Activated CD4-positive, alpha-beta T cell treated with anti-CD3 and anti-CD28 coated beads, Interleukin-2, amount 50 U/mL, for 48 hours (primary cell): ENCODE measurements at places on chromosomes 6 and 20.

DNA sequence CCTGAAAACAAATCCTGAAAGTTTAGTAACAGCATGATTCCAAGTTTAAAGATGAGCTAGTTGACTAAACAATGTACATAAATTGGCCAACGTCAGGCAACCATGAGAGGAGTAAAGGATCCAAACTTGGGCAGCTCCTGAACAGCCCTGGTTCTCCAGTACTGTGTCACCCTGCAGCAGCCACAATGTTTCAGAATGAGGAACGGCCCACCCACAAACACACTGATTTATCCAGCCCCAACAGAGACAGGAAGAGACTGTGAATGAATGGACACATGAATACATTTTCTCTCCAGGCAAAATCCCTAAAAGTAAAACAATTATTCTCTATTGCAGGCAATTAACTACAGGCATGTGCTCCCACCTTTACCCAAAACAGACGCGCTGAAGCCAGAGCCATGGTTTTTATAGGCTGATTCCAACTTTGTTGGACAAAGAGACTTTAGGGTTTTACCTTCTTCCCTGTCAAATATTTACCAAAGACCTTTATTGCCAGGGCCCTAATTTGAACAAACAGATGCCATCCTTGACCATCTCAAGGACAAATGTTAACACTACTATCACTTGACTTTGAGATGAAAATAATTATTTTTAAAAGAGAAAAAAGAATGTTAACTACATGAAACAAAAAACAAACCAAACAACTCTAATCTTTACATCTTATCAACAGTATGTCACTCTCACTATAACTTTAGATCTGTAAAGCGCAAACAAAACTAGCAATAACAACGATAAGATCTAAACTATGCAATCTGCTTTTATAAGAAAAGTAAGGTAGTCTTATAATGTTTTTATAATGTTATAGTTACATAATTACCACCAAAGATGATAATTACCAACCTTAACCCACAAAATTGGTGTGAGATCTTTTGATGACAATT lies 22.9 kb downstream of the CNKSR3 start:
- DNase-seq = no peak

DNA sequence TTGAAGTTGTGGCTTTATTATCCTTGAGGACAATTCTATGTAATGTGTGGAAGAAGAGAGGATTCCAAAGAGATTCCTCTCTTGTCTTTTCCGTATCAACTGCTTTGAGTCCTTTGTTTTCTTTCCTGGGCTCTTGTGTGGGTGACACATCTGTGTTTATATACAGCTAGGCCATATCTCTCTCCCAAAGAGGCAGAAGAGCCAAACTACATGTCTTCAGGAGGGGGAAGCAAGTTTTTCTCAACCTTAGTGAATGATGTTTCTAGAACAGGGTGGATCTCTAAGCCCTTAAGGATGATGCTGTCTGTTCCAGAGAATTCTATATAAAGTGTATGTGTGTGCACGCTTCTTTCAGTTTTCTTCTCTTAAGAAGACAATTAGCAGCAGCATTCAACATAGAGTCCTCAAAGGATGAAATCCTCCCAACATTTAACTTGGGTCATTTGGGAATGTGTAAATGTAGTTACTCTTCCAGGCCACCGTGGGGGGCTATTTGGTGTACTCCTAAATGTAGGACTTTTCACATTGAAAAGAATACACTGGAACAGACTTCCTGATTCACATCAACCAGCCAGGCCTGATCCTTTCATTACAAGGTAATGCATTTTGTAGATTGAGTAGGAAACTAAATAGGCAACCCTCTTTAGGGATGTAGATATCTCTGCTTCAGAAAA lies 92.8 kb upstream of the EEF1E1 start:
- DNase-seq = no peak

GRCh38 chr20:35568645-35569044 lies 26.8 kb downstream of the ERGIC3 start:
- DNase-seq = no peak

GRCh38 chr6:96059586-96059985 lies 43.8 kb downstream of the FUT9 start:
- no peak for DNase-seq

GRCh38 chr6:151004383-151005024 lies 139.0 kb downstream of the MTHFD1L start:
- no peak for DNase-seq

- no peak for DNase-seq
These were observed 13.5 kb downstream of the EEF1E1 start for GRCh38 chr6:8088886-8089285.

- DNase-seq = no peak
These were observed 154.2 kb upstream of the MAFB start for GRCh38 chr20:40843251-40843650.

DNA sequence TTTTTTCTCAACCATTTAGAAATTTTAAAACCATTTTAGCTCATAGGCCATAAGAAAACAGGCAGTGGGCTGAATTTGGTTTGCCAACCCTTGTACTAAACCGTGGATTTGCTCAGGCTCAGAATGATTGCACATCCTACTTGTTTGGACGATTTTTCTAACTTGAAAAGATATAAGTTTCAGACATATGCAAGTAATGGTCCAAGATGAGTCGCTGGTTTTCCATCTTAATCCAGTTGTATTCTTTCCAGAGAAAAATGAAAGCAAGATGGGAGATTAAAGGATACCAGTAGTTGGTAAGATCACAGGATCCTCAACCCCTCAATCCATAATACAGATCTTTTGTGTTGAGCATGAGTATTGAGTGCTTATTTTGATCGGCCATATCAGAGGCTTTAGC lies 250.9 kb downstream of the TINAG start:
- no peak for DNase-seq

DNA sequence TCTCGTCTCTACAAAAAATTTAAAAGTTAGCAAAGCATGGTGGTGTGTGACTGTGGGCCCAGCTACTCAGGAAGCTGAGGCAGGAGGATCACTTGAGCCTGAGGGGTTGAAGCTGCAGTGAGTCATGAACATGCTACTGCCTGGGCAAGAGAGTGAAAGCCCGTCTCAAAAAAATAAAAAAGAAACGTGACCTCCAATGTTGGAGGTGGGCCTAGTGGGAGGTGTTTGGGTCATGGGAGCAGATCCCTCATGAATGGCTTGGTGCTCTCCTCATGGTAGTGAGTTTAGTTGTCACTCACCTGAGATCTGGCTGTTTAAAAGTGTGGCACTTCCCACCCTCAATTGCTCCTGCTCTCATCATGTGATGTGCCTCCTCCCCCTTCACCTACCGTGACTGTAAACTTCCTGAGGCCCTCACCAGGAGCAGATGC lies 24.3 kb downstream of the RBL1 start:
- peak; percentile 20 for DNase-seq
